Stimulated activated CD8-positive, alpha-beta memory T cell treated with anti-CD3 and anti-CD28 coated beads, Interleukin-2, amount 100 ng/mL, for 48 hours (primary cell): ENCODE measurements at places on chromosomes 13 and 19.

DNA sequence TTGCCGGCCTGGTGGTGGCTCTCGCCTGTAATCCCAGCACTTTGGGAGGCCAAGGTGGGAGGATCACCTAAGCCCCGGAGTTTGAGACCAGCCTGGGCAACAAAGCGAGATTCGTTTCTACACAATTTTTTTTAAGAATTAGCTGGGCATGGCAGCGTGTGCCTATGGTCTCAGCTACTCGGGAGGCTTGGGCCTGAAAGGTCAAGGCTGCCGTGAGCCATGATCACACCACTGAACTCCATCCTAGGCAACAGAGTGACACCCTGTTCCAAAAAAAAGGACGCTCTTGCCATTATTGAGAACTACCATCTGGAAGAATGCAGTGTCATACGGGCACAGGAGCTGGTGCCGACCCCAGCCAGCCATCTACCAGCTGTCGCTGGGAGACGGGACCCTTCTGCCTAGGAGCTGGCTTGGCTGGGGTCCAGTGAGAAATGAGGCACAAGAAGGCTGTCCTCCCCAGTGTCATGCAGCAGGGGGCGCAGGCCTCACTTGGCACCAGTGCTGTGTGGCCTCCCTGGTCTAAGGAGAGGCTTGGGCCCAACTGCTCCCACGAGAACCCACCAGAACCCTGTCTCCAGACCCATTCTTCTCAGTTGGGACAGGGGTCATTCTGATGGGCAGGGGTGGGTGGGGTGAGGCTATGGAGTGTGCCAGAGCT is 12.2 kb upstream of the RELB start:
- peak; percentile 48 for DNase-seq

DNA sequence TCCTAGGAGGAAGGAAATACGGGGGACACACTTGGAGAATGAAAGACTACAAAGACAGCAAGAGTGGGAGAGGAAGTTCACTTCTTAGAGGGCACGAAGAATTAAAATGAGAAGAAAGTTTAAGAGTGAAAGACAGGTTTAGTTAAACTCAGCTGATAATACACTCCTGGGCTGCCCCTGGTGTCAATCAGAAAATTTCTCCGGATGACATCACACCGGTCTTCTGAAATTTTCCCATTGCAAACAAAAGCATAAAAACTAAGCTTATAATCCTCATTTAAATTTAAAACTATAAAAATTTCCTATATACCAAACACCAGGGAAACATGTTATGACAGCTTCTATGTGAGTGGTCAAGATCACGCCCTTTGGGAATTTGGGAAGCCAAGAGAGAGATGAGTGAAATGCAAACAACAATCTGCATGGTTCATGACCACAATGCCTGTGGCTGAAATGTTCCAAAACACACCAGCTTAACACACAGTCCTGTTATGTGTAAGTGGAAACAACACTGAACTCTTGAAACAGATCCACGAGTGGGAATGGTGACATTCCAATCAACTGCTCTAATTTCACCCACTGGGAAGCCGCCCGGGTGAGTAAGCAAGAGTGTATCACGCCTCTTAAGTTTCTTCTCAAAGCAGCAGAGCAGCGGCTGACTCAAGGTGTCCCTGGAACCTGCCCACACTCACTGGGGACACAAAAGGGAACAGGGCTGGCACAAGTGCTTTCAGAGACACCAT is 49.0 kb downstream of the BRD4 start:
- DNase-seq: peak; percentile 39

- DNase-seq: no peak
Measured at GRCh38 chr13:59979589-59979988, 184.1 kb downstream of the DIAPH3 start.

GRCh38 chr19:42683917-42684513 is 56.3 kb downstream of the PSG3 start:
- DNase-seq: no peak

- DNase-seq: no peak
Measured at GRCh38 chr13:94706101-94706842, 6.1 kb downstream of the SOX21 start.

DNA sequence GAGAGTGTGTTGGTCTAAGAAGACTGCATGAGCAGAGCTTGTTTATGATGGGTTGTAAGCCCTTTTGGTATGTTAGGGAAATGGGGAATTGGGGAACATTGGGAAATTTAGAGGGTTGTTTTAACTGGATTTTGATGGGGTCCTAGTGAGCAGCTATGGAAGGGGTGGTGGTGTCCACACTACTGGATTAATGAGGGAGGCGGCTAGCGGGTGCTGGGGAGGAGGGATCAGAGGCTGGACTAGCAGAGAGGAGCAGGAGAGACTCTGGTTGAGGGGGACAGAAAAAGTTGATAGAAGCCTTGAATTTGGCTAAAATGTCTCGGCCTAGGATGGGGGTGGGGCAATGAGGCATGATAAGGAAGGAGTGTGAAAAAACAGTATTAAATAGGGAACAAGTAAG is 1369.1 kb downstream of the UQCRFS1 start:
- DNase-seq: no peak

DNA sequence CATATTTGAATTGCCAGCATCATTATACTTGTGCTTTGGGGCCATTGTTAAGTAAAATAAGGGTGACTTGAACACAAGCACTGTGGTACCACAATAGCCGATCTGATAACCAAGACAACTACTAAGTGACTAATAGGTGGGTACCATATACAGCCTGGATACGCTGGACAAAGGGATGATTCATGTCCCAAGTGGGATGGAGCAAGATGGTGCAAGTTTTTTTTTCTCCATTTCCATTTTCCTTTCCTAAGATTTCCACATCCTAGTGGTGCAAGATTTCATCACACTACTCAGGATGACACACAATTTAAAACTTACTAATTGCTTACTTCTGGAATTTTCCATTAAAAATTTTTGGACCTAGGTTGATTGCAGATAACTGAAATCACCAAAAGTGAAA is 15.1 kb downstream of the BRCA2 start:
- DNase-seq: no peak
